Stimulated activated CD4-positive, alpha-beta T cell treated with anti-CD3 and anti-CD28 coated beads, Interleukin-4, amount 100 ng/mL, for 48 hours (primary cell): ENCODE measurements at places on chromosomes 7 and 10.
A peak's percentile ranks its signal among the peaks of the same experiment; 100 is the strongest.

- DNase-seq, result no peak
Observed at GRCh38 chr7:98559219-98559618, 57.9 kb upstream of the NPTX2 start.

DNA sequence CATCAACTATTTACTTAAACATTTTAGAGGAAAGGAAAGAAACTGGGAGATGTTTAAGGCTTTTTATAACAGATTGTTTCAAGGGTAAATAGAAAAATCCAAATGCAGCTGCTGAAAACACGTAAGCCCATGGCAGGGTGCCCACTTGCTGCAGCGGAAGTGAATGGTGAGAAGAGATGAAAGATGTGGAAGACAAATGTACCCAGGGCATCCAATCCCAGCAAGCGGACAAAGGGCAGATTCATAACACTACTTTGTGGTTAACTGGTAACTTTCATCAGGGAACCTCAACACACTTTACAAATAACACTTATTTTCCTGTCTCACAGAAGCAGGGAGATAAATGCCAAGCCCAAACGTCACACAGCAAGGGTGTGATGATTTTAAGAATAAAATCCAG lies 358.4 kb downstream of the KCNMA1 start:
- no peak for DNase-seq

DNA sequence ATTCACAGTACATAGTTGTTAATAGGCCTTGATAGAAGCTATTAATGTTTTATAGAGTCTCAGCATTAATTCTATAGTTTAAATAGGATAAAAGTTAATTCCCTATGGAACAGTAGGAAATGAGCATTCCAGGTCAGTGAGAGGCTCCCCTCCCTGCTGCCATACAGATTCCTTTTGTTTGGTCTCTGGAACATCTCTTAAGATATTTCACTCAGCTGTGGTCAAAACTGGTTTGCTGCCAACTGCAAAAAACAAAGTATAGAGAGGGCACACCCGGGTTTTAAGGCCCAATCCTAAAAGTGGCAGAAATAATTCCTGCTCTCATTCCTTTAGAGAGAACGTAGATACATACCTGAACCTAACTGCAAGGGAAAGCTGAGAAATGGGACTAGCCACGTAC lies 51.3 kb downstream of the MDFIC start:
- DNase-seq, result no peak

- DNase-seq, result no peak
Observed at GRCh38 chr10:104563051-104563450, 78.0 kb upstream of the SORCS3 start.

GRCh38 chr7:29463504-29464158 lies 100.0 kb upstream of the PRR15 start:
- no peak for DNase-seq

- DNase-seq, result no peak
Observed at GRCh38 chr7:83077328-83077727, 85.4 kb downstream of the PCLO start.

GRCh38 chr7:123749537-123749857 lies 694 bp upstream of the WASL start:
- DNase-seq, result peak; percentile 16

GRCh38 chr7:76427635-76428034 lies 2.9 kb downstream of the ZP3 start:
- DNase-seq, result no peak

- no peak for DNase-seq
Observed at GRCh38 chr7:80869106-80869784, 49.6 kb downstream of the SEMA3C start.

GRCh38 chr7:157831143-157831905 lies 494.5 kb downstream of the DNAJB6 start:
- DNase-seq, result no peak

DNA sequence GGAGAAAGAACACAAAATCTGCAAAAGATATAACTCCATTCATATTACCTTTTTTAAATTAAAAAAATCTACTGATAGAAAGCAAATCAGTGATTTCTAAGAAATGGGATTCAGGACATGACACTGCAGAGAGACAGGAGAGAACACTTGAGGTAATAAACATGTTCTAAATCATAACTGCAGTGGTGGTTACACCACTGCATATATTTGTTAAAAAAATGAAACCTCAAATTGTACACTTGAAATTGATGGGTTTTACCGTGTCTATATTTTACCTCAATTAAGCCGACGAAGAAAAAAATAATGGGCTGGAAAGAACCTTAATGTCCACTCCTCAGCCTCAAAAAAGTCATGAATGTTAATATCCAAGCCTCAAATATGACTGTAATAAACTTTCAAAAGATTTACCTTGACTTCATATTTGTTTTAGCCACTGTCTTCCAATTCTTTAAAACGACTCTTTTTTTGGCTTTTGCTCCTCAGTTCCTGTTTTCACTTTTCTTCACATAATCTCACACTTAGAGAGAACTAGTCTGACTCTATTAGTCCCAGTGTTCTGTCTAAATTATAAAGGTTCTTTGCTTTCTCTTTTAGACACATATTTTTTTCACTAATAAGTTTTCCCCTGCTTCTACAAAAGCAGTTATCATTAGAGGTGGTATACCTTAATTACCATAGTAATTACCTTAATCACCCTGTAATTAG lies 502.4 kb downstream of the GRM8 start:
- no peak for DNase-seq

DNA sequence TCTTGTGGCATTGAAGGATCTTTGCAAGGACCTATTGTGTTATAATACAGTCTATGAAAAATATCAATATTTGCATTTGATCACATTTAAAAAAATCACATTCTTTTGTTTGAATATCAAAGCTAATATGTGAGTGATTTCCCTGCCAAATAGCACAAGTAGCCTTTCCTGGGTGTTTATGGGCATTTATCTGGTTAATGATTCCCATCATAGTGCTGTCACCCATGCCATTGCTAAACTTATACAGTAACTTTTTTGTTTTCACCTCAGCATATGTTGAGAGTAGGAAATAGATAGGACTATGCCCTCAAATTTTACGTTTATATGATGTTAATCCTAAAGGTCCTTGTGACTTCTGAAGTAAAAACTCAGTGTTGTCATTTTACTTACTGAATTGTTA lies 136.9 kb downstream of the CFTR start:
- no peak for DNase-seq

DNA sequence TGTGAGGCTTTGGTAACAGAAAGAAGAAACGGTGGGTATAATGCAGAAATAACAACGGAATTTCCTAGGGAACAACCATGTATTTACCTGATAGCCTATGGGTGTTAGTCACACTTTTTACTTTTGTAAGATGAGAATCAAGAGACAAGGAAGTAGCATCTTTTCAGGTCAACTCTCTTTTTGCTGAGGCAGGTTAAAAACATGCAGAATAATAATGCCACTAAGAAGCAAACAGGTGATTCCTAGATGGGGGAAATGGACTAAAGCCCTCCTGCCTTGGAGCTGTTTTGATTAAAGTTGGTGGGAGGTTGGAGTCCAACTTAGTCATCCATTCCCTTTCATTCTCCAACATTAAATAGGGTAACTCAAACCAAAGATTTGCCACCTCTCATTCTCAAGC lies 2.0 kb upstream of the COL28A1 start:
- DNase-seq, result no peak

- no peak for DNase-seq
Observed at GRCh38 chr7:129222064-129222463, 2.8 kb upstream of the AHCYL2 start.

GRCh38 chr10:23201837-23202236 lies 9.7 kb downstream of the PTF1A start:
- no peak for DNase-seq

DNA sequence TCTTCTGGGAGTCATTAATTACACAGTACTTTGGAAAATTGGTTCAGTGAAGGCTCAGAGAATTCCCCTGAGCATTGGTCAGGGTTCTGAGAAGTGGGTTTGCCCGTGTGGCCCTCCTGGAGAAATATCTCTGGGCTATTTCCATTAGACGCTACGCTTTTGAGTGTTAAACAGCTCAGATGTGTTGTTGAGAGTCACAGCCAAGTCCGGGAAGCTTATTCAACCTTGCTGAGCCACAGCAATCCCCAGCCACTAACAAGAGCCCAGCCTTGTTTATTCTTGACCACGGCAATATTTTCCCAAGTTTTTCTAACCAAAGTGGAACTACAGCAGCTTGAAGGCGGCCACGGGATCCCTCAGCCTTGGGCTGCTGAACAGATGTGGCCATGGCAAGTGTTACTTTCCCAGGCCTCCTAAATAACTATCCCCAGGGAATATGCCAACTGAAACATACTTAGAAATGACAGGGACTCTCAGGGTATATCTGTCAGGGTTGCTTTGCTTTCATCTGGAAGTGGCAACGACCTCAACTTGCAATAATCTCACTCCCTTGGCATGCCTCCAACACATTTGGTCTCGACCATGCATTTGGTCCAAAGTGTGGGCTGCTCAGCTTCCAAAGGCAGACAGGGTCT lies 214.7 kb downstream of the EMX2 start:
- no peak for DNase-seq

- DNase-seq, result no peak
Observed at GRCh38 chr10:122850705-122851640, 5.3 kb upstream of the CUZD1 start.

GRCh38 chr7:94425546-94425945 lies 30.9 kb downstream of the COL1A2 start:
- no peak for DNase-seq

- DNase-seq, result no peak
Observed at GRCh38 chr7:37255327-37255944, 193.2 kb downstream of the ELMO1 start.

DNA sequence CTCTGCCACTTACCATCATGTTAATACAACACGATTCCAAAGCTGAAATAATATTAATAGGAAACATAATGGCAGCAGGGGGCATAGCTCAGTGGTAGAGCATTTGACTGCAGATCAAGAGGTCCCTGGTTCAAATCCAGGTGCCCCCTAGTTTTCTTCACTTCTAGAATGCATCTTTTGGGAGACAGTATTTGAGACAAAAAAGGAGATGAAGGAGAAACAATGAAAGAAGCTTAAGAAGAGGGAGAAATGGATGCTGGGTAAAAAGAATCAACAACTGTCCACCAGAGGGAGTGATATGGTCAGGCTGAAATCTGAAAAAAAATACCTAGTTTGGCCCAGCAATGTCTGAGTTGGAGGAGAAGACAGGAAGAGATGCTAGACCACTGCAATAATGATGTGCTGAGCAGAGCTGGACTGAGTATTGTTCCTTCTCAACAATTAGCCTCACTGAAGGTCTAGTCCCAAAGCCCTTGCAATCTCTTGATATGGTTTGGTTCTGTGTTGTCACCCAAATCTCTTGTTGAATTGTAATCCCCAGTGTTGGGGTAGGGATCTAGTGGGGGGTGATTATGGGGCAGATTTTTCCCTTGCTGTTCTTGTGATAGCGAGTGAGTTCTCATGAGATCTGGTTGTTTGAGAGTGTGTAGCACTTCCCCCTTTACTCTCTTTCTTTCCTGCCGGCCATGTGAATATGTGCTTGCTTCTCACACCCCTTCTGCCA lies 48.3 kb downstream of the ZNF783 start:
- DNase-seq, result no peak

- no peak for DNase-seq
Observed at GRCh38 chr10:69892406-69892805, 90.7 kb downstream of the COL13A1 start.

GRCh38 chr10:97229322-97230015 lies 43.7 kb upstream of the SLIT1 start:
- no peak for DNase-seq

DNA sequence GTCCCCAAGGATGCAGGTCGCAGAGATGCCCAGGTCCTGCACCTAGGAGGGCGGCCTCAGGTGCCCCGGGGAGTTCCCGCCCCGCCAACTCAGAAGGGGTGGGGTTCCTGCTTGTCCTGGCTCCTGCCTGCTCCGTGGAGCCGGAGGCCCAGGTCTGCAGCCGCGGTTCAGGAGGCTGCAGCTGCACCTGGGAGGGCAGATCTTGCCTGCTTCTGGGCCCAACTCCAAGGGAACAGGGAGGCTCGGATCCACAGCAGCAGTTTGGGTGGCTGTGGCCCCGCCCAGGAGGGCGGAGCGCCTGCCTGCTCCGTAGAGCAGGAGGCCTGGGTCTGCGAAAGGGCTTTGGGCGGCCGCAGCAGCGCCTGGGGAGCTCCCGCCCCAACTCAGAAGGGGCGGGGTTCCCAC lies 108.2 kb upstream of the EGR2 start:
- DNase-seq, result no peak

- DNase-seq, result no peak
Observed at GRCh38 chr7:13109201-13109600, 421.8 kb downstream of the ARL4A start.

GRCh38 chr7:112556633-112557032 lies 75.8 kb downstream of the LSMEM1 start:
- DNase-seq, result no peak

GRCh38 chr7:66362136-66362535 lies 157.0 kb downstream of the TPST1 start:
- DNase-seq, result no peak

DNA sequence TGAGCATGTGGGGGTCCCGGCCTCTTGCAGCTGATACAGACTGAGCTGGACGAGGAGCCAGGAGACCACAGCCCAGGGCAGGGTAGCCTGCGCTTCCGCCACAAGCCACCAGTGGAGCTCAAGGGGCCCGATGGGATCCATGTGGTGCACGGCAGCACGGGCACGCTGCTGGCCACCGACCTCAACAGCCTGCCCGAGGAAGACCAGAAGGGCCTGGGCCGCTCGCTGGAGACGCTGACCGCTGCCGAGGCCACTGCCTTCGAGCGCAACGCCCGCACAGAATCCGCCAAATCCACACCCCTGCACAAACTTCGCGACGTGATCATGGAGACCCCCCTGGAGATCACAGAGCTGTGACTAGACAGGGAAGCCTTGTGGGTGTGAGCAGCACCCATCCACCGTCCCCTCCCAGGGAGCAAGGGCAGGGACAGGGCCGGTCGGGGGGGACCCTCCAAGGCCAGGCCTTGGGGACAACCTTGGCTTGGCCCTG lies 36.1 kb downstream of the PSAP start:
- DNase-seq, result no peak

GRCh38 chr10:31095677-31096560 lies 64.3 kb upstream of the ZNF438 start:
- DNase-seq, result no peak

DNA sequence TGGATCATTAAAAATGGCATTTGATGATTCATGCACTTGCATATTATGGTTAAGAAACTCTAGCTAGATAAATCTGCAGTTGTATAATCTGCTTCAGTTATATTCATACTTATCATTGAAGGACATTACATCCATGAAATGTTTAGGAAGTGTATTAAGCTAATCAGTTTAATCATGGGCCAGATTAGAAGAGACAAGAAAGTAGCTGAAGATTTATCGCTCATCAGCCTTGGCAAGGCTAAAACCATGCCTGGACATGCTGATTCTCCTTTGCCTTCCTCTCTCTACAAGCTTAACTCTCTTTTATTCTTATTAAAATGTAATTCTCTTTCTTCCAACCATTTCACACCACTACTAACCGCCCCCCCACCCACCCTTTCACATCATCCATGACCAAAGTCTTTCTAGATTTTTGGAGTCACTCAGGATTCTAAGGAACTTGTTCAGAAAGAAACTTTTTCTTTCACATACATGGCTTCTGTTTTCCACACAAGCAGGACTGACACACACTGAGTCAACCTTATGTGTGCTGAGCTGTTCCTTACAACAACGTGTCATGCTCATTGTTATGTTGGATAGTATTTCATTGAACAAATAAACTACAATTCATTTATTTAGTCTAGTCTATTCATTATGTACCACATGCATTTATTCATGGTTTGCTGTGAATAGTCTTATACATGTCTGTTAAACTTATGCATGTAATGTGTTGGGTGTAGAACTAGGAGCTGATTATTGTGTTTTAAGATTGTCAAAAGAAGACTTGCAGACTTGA lies 227.3 kb upstream of the SP8 start:
- DNase-seq, result no peak
